AG04449 (cell line): ENCODE measurements at places on chromosomes 6 and 20.

DNA sequence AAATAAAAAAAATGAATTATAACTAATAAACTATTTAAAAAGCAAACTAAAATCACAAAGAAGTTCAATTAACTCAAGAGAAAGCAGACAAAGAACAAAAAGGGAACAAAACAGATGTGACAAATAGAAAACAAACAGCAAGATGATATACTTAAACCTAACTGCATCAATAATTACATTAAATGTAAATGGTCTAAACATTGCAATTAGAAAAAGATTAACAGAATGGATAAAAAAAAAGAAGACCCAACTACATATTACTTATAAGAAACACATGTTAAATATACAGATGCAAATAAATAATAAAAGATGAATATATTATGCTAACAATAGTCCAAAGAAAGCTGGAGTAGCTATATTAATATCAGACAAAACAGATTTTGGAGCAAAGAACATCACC is 35.1 kb upstream of the RAB22A start:
- DNase-seq, result no peak

DNA sequence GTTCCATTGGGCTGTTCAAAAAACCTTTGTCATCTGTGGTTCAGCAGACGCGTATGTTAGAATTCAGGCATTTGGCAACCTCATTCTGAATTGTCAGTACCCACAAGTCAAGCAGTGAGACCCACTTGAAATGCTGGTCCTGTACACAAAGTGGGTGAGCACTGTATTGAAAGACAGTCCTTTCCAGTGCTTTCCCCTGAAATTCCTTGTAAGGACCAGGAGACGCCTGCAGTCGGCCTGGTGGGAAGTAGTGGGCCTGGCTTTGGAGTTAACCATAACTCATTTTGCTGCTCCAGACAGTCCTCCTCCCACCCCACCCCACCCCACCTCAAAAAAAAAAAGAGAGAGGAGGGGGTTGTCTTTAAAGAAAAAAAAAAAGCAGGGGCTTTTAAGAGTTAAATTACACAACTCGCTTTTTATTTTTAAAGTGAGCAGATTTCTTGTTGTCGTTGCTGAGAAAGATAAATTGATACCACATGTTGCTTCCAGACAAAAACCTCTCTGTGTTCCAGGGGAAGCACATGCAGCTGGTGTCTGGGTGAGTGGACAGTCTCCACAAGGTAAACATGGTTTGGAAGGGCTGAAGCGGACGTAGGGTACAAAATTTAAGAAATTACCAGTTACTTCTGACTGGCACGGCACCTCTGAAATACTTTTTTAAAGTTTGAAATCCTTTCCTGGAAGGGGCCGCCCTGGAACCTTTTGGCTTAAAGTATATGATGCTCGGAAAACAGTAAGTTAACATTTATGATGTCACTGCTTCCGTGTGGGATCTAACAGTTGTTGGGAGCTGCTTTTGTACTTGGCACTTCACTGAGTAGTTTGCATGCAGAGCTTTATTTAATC is 95.3 kb downstream of the FOXO3 start:
- DNase-seq, result peak; percentile 28

GRCh38 chr6:36297051-36297450 is 27.2 kb downstream of the PNPLA1 start:
- no peak for DNase-seq

GRCh38 chr6:8865451-8865850 is 430.1 kb upstream of the SLC35B3 start:
- DNase-seq, result no peak

DNA sequence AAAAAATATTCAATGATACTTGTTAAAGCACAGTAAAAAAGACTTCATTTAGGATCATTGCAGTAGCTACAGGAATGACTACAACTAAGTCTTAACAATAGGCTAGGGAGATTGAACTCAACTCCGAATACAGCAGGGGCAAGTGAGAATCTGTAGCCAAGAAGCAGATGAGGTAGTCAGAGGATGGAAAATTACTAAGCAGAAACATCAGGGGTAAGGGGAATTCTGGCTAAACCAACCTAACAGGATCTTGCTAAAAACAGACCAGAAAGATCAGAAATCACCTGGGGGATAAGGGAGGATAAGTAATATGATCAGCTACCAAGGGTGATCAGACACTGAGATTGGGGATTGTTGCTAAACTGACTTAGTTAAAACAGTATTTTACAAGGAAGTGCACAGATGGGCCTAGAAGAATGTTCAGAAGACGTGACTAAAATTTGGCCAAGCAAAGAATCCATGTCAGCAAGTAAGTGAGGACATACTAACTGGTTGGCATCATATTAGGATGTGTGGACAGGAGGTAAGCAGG is 217.5 kb downstream of the TENT5A start:
- no peak for DNase-seq

DNA sequence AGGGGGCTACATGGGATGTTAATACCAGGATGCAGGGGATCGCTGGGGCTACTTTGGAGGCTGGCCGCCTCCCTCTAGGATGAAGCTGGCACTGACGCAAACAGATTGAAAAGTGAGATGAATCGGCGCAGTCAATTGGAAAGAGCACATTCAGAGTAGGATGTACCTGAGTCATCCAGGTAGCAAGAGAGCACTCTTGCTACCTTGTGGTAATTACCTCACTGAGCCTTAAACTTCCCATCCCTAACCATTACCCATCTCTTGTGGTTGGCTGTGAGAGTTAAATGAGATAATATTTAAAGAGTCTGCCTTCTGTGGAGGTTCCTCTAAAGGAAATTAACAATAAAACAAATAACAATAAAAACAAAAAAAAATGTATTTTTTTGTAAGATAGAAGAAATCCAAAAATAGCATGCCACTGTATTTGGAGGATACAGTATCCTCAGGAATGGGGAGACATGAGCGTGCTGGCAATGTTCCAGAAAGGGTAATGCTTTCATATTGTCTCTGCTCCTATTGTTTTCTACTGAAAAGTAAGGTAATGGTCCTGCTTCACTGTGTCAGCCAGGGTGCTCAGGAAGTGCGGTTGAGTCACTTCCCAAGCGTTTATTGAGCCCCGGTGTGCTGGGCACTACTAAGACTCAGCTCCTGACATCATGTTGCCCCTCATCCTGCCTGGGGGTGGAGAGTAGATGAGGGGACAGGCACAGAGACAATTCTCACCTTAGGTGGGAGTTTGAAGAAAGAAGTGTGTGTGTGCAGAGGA is 301.1 kb downstream of the EYA4 start:
- DNase-seq, result no peak

DNA sequence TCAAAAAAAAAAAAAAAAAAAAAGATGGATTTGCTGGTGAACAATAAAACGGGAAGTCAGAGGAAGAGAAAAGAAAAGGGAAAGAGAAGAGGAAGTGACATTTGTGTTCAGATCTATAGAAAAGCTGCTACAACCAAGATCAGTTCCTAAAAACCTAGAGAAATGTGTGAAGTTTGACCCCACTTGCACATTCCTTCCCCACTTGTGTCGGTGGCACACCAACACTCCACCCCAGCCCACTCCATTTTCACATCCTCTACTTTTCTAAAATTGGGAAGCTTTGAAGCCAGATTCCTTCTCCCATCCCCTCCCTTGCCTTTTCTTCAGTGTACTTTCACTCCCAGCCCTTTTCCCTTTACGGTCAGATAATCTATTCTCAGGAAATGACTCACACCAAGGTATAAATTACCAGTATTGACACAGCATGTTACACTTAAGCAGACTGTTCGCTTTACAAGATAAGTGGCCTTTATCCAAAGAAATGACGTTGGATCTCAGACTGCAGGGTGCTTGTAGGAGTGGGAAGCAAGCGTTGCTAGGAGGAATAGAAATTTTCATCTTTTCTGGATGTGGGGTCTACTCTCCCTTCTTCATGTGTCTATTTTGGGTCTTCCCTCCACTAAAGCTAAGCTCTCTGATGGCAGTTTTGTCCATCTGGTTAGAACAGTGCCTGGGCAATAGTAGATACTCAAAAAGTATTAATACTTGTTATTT is 92.5 kb upstream of the ADGRF1 start:
- peak; percentile 46 for DNase-seq
